DMS 273 treated with DMSO at 0.1 percent for 48 hours (cell line): ENCODE measurements at places on chromosomes 1 and 21.

DNA sequence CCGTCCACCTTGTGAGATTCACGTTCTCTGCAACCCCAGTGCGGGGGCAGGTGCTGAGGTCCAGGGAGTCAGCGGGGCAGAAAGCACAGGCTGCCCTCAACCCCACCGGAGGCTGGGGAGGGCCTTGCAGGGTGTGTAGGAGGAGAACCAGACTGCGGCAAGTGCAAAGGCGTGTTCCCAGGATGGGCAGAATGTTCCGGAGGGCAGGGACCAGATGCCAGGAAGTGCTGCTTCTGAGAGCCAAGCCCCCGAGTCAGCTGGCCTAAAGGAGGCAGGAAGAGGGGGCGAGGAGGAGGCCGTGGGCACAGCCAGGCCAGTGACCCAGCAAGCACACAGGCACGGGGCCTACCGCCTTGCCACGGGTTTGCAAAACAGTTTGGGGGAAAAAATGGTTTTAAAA lies 193.8 kb upstream of the AJAP1 start:
- no peak for DNase-seq

GRCh38 chr1:200143347-200143746 lies 115.8 kb downstream of the NR5A2 start:
- no peak for DNase-seq

DNA sequence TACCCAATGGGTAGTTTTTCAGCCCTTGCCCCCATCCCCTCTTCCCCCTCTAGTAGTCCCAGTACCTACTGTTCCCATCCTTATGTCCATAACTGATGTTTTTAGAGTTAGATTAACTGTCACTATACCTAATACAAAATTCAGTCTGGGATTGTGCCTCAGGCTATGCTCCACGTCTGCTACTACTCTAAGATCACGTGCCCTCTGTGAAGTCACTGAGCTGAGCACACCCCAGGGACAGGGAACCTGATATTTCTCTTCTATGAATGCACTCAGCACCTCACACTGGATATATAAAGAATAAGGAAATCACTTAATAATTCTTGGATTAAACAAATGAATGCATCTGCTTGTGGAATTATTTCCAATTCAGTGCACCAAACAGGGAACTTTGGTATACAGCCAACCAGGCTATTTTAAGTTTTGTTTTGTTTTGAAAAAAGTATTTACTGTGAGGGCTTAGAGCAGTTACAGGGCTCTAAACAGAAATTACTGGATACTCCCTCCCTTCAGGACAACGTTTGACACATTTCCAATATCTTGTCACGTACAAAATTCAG lies 307.9 kb downstream of the SMYD3 start:
- peak; percentile 8 for DNase-seq

GRCh38 chr1:210246447-210246846 lies 13.9 kb downstream of the SERTAD4 start:
- no peak for DNase-seq

- no peak for DNase-seq
Measured at GRCh38 chr1:38135625-38136414, 89.2 kb upstream of the POU3F1 start.

DNA sequence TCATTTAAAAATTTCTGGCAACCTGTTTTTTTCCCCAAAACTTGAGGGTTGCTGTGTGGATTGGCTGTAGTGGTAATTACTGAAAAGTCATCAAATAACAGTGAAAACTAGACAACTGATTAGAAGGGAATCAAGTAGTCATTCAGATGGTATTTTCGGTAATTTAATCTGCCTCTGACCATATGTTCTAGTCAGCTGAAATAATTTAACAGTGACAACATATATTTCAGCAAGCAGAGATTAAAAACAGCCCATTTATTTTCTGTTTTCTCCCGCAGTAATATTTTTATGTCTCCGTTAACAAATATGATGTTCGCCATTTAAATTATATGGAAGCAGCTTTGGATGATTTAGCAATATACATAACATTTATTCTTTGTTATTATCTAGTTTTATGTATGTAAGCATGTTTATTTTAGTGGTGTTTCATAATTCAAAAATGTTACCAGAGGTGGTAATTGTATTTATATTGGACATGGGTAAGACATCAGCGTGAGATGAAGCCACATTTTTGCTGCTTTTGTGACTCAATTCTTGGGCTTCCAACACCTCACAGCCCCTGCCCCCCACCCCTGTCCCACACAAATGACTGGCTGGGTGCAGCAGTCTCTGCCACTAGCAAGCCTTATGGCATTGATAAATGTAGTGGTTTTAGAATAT lies 104.4 kb downstream of the GALNT2 start:
- DNase-seq: no peak

GRCh38 chr1:201267481-201268229 lies 15.7 kb upstream of the PKP1 start:
- DNase-seq: no peak

GRCh38 chr1:111625276-111625675 lies 5.7 kb downstream of the RAP1A start:
- DNase-seq: no peak

DNA sequence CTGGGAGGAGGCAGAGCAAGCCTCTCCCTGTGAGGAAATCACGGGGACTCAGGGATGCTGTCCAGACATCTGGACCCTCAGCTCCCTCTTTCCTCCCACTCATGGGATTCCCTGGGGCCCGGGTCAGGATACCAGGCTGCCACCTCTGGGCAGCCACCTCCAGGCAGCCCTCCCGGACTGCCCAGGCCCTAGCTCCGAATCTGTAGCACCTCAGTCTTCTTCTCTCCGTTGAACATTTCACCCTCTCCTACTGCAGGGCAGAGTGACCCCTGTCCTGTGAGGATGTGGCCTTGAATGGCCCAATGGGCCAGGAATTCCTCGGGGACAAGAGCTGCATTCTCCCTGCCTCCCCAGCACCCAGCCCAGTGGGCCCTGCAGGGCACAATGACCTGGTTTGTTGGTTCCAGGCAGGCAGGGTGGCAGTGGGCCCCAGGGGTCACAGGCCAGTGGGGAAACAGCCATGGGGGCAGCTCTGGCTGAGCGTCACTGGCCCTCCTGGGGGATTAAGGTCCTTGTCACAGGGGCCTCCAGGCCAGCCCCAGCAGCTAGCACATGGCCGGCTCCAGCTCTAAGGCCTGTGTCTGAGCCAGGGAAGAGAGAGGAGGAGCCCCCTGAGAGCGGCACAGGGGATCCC lies 9.5 kb upstream of the TTC34 start:
- no peak for DNase-seq

DNA sequence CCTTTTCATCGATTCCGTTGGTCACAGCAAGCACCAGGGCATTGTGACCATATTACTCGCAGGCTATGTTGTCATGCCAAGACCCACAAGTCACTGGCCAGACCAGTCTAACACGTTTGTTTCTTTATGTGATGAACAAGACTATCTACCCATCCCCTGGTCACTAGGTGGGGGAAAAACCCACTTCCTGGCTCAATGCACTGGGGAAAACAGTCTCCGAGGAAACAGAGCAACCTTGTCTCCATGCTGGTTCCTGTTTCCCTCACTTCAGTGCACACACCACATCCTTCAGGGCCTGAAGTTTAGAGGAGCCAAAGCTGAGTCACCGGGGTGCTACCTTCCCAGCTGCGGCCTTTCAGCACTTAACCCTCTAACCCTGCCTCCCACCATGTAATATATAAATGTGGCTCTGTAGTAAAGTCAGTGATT lies 20.9 kb downstream of the ERICH3 start:
- no peak for DNase-seq

GRCh38 chr1:209431402-209431801 lies 152.1 kb upstream of the CAMK1G start:
- no peak for DNase-seq

- DNase-seq: no peak
Measured at GRCh38 chr1:150068109-150068435, 496 bp downstream of the VPS45 start.

- DNase-seq: no peak
Measured at GRCh38 chr1:236039740-236040685, 24.9 kb downstream of the NID1 start.

- DNase-seq: peak; percentile 61
Measured at GRCh38 chr1:1402072-1402900, 3.2 kb upstream of the CCNL2 start.

DNA sequence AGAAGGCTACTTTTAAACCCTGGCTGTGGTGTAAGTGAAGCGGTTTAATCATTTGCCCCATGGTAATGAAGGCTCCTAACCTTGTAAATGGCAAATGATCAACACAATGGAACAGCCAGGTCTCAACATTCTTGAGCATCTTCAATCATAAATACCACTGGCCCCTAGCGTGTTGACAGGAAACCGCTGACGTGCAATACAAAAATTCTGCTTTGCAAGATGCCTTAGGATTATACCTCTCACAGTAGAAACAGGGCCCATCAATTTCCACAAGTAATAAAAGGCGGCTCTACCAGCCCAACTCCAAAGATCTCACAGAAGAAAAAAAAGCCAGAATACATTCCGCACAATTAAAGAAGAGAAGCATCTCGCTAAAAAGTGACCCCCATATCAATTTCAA lies 32.8 kb downstream of the LGALS8 start:
- DNase-seq: no peak

DNA sequence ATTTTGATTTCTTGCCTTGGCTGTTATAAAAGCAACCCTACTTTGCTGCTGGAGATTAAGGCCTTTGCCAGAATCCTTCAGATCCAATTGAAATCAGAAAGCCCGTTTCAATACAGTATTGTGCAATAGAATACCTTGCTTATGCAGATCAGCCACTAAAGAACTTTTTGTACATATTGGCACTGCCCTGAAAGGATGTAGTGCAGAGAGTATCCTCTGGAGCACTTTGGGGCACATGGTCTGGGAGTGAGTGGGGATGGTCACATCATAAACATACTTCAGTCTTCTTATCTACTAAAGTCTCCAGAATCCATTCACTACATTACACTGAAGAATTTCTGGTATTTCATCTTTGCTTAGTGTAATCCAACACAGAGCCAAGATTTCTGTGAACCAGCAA lies 189.0 kb downstream of the CENPF start:
- no peak for DNase-seq

DNA sequence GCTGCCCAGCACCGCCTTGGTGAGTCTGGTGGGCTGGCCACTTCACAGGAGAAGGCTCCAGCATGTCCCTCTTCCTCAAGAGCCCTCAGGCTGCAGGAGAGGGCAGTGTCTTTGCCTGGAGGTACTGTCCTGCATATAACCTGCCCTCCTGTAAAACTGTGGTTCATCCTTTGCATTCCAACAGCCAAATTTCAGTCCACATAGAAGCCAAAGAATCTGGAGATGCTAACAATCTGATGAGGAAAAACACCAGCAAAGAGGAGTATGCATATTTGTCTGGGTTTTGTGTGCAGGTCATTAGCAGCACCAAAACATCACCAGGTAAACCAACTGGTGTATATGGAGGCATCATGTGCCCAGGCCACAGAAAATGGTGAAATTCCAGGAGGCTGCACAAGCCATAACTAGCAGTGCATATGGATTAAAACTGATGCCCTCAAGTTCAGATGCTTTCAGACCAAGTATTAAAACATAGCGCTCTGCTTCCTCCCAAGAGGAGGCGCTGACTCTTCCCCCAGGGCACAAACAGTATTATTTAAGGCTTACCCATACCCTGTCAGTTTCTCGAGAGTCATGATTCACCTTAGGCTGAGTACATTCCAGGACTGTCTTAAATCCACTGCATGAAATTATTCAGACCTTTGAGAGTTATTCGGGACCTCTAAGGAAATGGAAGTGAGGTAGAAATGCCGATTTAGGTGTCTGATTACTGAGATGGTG lies 150.5 kb upstream of the COA6 start:
- DNase-seq: no peak

- no peak for DNase-seq
Measured at GRCh38 chr1:3905266-3905952, 5.3 kb upstream of the C1orf174 start.

DNA sequence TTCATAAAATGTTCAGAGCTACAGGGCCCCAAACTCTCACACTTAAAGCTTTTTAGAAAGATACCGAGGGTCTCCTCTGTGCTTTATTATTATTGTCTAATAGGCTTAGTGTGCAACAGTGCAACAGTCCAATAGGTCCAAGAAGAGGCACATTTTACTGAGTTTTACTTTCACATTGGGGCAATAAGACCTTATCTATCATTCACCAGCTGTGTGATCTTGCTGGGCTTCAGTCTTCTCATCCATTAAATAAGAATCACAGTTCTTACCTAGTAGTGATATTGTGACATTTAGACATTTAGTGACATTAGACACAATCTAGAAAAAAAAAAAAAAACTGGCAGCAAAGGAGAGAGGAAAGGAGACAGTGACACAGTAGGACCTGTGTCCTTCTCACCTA lies 175.8 kb upstream of the NFIA start:
- DNase-seq: no peak

DNA sequence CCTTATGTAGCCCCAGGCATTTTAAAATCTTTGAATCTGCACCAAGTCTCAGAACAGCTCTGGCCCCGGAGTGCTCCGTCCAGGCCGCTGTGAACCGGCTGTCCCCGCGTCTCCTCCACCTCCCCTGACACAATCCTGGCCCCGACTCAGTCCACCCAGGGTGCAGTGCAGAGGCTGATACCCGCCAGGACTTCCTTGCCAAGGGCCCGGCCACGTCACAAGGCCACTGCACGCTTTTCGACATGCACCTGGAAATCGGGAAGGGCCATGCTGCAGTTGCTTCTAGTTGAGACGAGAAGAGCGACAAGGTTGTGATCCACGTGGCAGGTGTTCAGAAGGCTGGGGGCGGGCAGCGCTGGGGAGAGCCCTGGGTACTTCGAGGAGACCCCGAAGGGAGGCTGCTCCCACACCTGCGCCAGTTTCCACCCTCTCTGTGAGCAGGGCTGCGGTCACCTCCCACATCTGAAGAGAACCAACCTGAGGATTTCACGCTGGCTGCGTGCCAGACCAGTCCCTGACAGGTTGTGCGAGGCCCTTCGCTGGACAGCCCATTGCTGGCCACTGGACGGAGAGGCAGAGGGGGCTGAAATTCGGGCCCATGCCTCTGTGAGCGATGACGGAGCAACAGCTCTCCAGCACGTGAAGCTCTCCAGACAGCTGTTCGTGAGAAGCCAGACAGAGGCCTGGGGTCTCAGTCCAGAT lies 6.7 kb downstream of the VWA1 start:
- DNase-seq: no peak

- DNase-seq: no peak
Measured at GRCh38 chr1:160211046-160211790, 6.0 kb downstream of the PEA15 start.

- DNase-seq: no peak
Measured at GRCh38 chr1:159171254-159171687, at the start of gene CADM3. Gene CADM3 (plus strand): TSS chr1:159171615. CDS start chr1:159171766, 151 bp downstream.

GRCh38 chr1:43302201-43302600 lies 1.4 kb downstream of the TIE1 start:
- DNase-seq: no peak

- no peak for DNase-seq
Measured at GRCh38 chr1:18440385-18441226, 40.1 kb upstream of the KLHDC7A start.
